NCI-H1092 treated with DMSO at 0.1 percent for 48 hours (cell line): ENCODE measurements at places on chromosomes 3 and 15.

- DNase-seq: no peak
Measured at GRCh38 chr3:13371100-13372075, 48.7 kb downstream of the NUP210 start.

DNA sequence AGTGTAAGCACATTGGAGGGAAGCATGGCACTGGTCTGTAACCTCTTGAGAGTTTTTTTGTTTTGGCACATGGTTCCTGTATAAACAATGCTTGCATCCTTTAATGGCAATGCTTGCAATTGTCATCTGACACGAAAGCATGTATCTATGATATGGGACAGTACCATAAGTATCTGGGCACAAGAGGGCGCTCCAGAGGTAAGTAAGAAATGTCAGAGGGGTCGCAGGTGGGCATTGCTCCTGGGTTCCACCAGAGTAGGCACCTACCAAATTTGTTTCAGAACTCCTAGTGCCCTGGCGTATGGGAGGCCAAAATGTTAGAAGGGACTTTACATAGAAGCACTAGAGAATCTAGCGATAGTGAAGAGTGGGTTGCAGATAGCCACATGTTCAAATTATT, 58.7 kb upstream of the BCHE start:
- no peak for DNase-seq

DNA sequence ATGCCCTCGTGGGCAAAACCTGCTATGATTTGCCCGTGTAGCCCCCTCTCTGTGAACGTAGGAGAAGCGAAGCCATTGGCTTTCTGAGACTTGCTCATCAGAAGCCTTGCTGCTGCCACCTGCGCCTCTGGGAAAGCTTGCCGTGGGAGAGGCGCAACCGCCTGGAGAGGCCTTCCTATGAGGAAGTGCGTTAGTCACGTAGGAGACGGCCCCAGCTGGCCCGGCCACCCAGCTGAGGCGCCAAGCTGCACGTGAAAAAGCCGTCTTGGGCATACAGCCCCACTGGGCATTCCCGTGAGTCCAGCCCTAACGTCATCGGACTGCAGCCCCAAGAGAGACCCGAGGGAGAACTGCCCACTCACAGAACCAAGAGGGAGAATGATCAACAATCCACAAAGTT, 49.1 kb upstream of the TJP1 start:
- DNase-seq: no peak

- DNase-seq: peak; percentile 77
Measured at GRCh38 chr3:123586131-123586530, 1.3 kb upstream of the HACD2 start.
